Activated CD8-positive, alpha-beta T cell treated with anti-CD3 and anti-CD28 coated beads for 36 hours (primary cell): ENCODE measurements at places on chromosomes 1 and 21.

GRCh38 chr1:7576946-7577657, 194.0 kb upstream of the VAMP3 start:
- DNase-seq, result no peak

- no peak for DNase-seq
These were observed 10.5 kb downstream of the CITED4 start for GRCh38 chr1:40851643-40852042.

GRCh38 chr1:80837066-80837465, 963.7 kb upstream of the ADGRL2 start:
- no peak for DNase-seq

DNA sequence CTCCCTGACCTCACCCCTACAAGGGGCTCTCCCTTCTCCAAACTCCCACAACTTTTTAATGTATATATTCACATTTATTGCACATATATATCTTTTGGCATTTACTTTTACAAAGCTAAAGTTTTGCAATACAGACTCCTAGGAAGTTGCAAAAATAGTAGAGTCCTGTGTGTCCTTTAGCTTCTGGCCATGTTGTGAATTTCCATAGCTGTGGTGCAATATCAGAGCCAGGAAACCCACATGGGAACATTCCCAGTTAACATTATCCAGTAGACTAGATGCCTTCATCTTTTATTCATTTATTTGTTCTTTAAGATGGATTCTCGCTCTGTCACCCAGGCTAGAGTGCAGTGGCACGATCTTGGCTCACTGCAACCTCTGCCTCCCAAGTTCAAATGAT, 343.0 kb downstream of the PCP4 start:
- DNase-seq, result no peak

DNA sequence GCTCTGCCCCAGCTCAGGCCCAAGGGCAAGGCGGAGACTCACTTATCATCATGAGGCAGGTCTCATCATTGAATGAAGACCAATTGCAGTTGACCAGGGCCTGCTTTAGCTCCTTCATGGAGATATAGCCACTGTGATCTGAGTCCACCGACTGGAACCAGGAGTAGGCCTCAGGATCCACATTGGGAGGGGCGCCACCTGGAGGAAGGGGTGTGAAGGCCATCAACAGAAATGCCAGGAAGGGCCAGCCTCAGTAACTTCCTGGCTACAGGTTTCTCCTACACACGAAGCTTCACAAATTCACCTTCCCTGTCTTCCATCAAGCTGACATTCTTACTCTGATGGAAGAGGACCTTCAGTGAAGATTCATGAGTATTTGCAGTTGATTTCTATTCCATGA, 11.6 kb downstream of the PEF1 start:
- DNase-seq, result peak; percentile 59

DNA sequence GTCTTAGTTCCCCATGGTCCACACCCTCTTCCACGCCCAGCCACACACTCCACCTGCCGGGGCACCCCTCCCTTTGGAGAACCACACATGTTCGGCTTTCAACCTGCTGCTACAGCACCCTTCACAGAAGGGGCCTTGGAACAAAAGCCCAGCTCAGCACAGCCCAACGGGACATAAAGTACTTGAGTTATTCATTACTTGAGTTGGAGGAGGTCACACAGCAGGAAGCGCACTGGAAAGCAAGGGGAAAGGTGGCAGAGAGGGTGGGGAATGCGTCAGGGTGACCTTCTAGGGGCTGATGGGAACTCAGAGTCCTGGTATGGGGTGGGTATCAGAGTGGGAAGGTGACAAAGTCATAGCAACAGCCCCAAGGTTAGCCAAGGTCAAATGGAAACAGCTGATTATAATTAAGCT, 3.0 kb upstream of the ATP1B1 start:
- DNase-seq, result no peak

GRCh38 chr1:4124631-4125145, 224.6 kb upstream of the C1orf174 start:
- DNase-seq, result no peak

DNA sequence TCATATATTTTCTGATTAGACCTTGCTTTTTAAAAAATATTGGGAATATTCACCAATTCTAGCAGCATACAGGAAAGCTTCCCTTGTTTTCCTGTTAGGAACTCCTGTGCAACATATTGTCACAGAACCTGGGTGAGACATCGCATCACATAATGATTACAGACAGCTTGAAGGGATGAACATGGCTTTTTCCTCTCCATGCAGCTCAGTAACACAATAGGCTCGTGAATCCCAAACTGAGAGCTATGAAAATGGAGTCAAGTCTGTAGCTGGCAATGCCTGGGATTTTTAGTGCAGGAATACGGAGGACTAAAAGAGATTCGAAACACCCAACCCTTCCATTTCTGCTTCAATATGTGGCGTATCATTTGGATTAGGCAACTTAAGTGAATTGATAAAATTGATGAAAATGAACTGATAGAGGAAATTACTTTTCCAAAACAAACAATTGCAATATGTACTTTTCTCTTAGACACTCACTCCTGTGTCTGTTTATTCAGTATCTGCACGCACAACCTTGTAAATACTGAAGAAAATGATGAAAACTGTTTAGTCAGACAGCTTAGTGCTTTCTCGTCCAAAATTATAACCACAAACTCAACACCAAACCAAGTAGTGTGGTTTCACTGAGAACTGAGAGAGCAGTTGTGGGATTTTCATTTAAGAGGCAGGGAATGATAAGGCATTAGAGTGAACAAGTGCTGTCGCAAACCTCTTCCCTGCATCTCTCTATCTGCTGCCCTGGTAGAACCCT, 250.4 kb downstream of the PTBP2 start:
- DNase-seq, result no peak

DNA sequence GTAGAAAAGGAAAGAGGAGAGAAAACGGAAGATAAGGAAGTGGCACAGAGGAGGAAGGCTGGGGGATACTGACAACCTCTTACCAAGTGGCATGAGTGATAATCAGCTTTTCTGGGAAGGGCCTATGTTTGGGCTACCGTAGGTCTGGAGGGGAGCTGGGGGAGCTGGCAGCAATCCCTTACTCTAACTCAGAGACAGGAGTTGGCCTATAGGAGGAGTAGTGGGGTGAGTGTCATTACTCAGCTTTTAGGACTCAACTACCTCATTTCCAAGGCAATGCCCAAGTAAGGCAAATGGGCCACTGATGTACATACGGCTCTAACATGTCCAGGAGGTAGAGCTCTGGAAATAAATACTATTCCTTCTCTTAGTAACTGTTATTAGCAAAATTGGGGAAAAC, 48.7 kb upstream of the DMRTA2 start:
- no peak for DNase-seq

GRCh38 chr1:118073648-118074435, 111.2 kb downstream of the SPAG17 start:
- DNase-seq, result no peak

DNA sequence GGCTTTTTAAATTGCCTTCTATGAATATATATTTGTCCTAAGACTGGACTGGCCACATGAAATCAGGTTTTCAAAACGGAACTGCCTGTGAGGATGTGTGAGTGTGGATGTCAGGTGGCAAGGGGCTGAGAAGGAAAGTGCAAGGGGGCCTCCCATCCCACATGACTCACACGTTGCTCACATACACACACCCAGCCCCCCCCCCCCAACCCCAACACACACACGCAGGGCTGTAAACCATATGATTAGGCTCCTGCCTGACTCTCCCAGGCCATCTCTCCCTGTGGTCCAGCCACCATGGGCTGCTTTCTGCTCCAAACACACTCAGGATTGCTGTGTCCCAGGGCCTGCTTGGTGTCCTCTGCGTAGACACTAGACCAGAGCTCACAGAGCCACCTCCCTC, 22.4 kb downstream of the DEGS1 start:
- DNase-seq, result peak; percentile 73

DNA sequence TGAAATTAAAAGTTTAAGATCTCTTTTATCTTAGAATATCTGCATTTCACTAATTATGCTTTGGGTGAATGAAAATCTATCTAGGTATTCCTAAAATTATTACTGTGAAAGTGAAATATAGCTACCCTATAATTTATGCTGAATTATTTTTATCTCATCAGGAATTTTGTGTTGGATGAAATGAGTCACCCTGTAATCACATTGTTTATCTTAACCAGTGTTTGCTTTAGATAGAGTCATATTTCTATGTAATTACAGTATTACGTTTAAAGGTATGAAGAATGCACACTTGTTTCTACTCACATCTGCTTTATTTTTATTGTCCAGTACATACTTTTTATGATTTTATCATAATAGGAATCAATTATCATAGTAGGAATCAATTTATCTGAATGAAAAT, 249.2 kb downstream of the NCAM2 start:
- no peak for DNase-seq

DNA sequence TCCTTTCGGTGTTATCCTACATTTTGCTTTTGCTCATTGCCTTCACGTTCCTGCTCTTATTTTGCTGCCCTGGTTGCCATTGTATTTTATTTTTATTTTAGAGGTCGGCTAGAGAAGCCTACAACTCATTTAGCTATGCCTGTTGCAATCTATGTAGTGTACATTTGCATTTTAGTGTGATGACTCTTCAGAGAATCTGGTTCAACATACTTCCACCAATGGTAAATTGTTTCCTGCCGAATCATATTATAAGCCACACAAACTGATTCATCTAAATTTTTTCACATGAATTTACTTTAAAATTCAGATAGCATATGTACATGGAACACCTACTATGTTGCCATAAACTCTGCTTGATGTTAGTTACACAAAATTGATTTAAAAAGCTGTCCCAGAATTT, 1596.9 kb downstream of the PLA2G4A start:
- no peak for DNase-seq
